ENCODE measurements at places on chromosomes 4 and X.

- no peak for DNase-seq
Observed at GRCh38 chr4:24884902-24885301, 27.9 kb downstream of the CCDC149 start.

DNA sequence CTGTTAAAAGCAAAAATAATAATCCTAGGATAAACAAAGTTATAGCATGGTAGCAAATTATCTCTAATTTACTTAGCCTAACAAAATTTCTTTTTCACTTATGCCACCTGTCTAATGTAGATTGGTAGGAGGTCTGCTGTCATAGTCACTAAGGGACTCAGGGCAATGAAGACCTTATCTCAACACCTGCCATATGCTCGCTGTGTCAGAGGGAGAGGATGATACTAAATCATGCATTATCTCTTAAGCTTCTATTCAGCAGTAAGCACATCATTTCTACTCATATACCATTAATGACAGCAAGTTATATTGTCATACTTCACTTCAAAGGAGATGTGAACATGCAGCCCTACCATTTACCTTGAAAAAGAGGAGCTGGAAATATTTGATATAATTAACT lies 44.1 kb downstream of the AFM start:
- no peak for DNase-seq

- no peak for DNase-seq
Observed at GRCh38 chrX:112668476-112669409, 11.0 kb downstream of the LHFPL1 start.

GRCh38 chr4:166658585-166658984 lies 575.7 kb downstream of the SPOCK3 start:
- DNase-seq, result no peak

- peak; percentile 27 for DNase-seq
Observed at GRCh38 chr4:40749717-40750460, at the start of gene NSUN7. NSUN7 (plus strand) TSS chr4:40749955; CDS start chr4:40750694, 739 bp downstream.

GRCh38 chrX:128616933-128617332 lies 564.7 kb upstream of the ACTRT1 start:
- DNase-seq, result no peak

DNA sequence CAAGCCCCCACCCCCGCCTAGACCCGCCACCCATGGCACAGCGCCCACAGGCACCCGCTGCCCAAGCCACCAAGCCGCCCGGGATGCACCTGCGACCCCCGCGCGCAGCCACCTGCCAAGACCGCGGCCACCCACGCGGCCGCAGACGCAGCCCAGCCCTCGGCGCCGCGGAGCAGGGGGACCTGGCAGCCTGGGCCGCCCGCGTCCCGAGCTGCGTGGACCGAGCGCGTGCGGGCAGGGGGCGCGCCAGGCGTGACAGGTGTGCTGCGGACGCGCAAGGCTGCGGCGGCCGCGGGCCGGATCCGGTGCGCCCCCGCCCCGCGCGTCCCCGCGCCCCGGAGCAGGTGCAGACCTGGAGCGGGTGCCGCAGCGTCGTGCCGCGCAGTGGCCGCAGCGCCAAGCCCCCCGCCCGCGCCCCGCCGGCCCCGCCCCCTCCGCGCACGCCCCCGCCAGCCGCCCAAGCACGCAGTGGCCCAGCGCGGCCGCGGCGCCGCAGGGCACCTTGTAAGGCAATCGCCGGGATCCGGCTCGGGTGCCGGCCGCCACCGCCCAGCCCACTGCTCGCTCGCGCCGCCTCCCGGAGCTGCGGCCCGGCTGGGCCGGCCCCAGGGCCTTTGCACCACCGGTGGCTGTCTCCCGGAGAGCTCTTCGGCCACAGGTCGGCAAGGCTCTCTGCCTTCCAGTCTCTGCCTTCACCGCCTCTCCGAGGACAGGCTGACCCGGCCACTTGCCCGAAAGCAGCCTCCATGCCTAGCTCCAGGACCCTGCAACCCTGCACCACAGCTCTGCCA lies at the start of gene PNCK:
TSS of gene PNCK (minus strand) at position 386 of the 791 bp plus-strand sequence. CDS start 737 bp downstream, outside the sequence.
- no peak for DNase-seq

GRCh38 chrX:120244395-120244734 lies 6.2 kb upstream of the ZBTB33 start:
- no peak for DNase-seq

- DNase-seq, result no peak
Observed at GRCh38 chr4:85062466-85062865, 96.0 kb upstream of the WDFY3 start.

DNA sequence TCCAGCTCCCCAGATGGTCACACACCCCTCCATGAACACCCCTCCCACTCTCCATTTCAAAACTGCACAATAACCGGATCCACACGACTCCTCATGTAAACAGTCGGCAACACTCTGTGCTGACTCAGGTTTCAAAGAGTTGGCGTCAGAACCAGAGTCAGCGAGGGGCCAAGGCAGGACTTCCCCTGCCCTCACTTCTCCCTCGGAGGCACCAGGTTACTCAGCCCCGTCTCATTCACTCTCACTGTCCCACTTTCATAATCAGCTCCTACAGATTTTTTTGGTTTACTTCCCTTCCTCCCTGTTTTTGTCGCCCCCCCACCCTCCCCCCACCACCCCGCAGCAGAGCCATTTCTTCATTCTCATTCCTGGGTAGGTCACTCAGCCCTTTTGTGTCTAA lies 2.7 kb upstream of the TIMP1 start:
- DNase-seq, result no peak

DNA sequence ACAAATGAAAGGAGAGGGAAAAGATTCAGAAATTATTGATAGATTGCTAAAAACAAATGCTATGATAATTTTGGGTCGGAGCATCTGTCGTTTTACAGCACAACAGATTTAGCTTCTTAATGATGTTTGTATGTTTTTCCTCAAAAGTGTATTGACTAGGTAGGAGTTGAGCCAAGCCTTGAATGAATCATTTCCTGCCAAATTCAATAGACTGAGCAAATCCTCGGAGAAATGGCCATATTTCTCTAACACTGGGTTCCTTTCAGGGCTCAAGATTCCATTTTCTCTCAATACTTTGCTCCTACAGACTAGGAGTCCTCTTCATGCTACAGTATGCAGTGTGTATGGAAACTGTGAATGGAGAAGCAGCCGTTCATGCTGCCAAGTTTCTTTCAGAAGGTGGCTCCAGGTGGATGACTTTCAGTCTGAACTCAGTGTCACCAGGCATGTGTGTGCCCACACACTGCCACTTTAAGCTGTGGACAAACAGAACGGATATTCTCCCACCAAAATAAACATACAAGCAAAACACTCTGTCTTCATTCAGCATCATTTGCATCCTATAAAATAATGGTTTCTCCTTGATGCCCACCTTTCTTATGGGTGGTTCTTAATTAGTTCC lies 146.0 kb downstream of the TBL1X start:
- DNase-seq, result no peak

Data from kidney glomerular epithelial cell (primary cell).